ENCODE measurements at places on chromosomes 1 and 21. TPM values are rescaled to one million over a fixed set of nuclear protein-coding genes. Genes with fewer than 3 reads are reported as not detected.

ANGPTL7 gene
- not detected for total RNA-seq

CD84 gene
- total RNA-seq = not detected

NECTIN4 gene
- total RNA-seq = 0.53 TPM

HCRTR1 gene
- total RNA-seq = 0.53 TPM

CFHR1 gene
- 0.07 TPM for total RNA-seq

PTPRU gene
- total RNA-seq = 2.8 TPM

SH3BGR gene
- total RNA-seq = 1.6 TPM

NUDT4B gene
- 21.8 TPM for total RNA-seq

SYT6 gene
- not detected for total RNA-seq

CLDN19 gene
- total RNA-seq = not detected

CYP4A22 gene
- not detected for total RNA-seq

NBPF9 gene
- 15.8 TPM for total RNA-seq

IL6R gene
- total RNA-seq = 5.7 TPM

GTF2B gene
- total RNA-seq = 38.6 TPM

F11R gene
- total RNA-seq = 242 TPM

RAD54L gene
- total RNA-seq = 7.4 TPM

SMPDL3B gene
- total RNA-seq = 0.26 TPM

EPHA2 gene
- 130 TPM for total RNA-seq

LIPI gene
- not detected for total RNA-seq

RHOU gene
- 0.79 TPM for total RNA-seq

RCAN1 gene
- total RNA-seq = 22.0 TPM

AHCTF1 gene
- 38.2 TPM for total RNA-seq

FAM163A gene
- 0.07 TPM for total RNA-seq

GNG12 gene
- total RNA-seq = 237 TPM

S100A1 gene
- total RNA-seq = not detected

Measured in pulmonary artery endothelial cell (primary cell).